GM12878 (cell line): ENCODE measurements at places on chromosomes 4 and X. TPM values are rescaled to one million over a fixed set of nuclear protein-coding genes. Genes with fewer than 3 reads are reported as not detected.

The MAGEA4 gene
- not detected in 2 replicates for polyA plus RNA-seq

The LSM6 gene
- 274 and 293 TPM in 2 replicates for polyA plus RNA-seq

The SPARCL1 gene
- polyA plus RNA-seq = 0.09 TPM in 1 of 2 replicates, not detected in the other

The TDO2 gene
- polyA plus RNA-seq = not detected in 2 replicates

The KLHL4 gene
- 0.03 TPM in 1 of 2 replicates, not detected in the other for polyA plus RNA-seq

The GSX2 gene
- polyA plus RNA-seq = not detected in 2 replicates

The SLITRK4 gene
- polyA plus RNA-seq = 0.42 and 0.72 TPM in 2 replicates

The MRFAP1L1 gene
- 53.6 and 56.4 TPM in 2 replicates for polyA plus RNA-seq

The PRKG2 gene
- polyA plus RNA-seq = not detected in 2 replicates

The TCEAL2 gene
- polyA plus RNA-seq = not detected in 2 replicates

The STBD1 gene
- 0.10 and 0.15 TPM in 2 replicates for polyA plus RNA-seq

The ESX1 gene
- polyA plus RNA-seq = not detected in 2 replicates

The FAM9B gene
- not detected in 2 replicates for polyA plus RNA-seq

The ZCCHC12 gene
- not detected in 2 replicates for polyA plus RNA-seq

GRCh38 chr4:169147191-169147590 lies 123.6 kb downstream of the SH3RF1 start:
- no peak for DNase-seq

DNA sequence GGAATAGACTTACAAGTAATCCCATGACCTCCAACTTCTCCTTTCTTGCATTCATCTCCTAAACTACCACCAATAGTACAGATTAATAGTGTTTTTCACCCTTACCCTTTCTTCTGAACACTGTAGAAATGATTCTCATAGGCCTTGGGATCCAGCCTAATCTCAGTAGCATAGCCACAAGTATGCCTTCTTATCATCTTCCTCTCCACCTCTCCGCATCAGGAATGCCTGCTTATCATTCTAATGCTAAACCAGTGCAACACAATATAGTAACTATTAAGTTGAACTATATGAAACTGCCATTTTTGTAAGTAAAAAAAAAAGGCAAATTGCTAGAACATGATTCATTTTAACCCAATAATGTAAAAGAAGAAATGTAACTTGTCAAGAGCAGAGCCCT lies 79.5 kb upstream of the IL2 start:
- DNase-seq = no peak

- DNase-seq = no peak
Observed at GRCh38 chrX:132216283-132216682, 3.0 kb downstream of the RAP2C start.

DNA sequence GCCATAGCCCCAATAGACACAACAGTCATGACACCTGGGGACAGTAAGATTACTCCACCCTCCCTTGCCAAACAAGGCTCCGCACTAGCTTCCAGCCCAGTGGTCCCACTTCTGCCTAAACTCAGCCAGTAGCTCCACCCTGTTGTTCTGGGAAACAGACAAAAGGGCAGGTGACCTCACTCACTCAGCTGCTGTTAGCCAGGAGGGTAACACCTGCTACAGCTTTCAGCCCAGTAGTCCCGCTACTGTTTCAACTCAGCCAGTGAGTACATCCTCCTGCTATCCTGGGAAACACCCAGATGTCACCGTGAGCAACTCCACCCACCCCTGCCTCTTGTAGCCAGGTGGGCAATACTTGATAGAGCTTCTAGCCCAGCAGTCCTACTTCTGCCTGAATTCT lies 162.7 kb upstream of the CPXCR1 start:
- DNase-seq = no peak

- no peak for DNase-seq
Observed at GRCh38 chr4:27684610-27685011, 824.0 kb downstream of the STIM2 start.

DNA sequence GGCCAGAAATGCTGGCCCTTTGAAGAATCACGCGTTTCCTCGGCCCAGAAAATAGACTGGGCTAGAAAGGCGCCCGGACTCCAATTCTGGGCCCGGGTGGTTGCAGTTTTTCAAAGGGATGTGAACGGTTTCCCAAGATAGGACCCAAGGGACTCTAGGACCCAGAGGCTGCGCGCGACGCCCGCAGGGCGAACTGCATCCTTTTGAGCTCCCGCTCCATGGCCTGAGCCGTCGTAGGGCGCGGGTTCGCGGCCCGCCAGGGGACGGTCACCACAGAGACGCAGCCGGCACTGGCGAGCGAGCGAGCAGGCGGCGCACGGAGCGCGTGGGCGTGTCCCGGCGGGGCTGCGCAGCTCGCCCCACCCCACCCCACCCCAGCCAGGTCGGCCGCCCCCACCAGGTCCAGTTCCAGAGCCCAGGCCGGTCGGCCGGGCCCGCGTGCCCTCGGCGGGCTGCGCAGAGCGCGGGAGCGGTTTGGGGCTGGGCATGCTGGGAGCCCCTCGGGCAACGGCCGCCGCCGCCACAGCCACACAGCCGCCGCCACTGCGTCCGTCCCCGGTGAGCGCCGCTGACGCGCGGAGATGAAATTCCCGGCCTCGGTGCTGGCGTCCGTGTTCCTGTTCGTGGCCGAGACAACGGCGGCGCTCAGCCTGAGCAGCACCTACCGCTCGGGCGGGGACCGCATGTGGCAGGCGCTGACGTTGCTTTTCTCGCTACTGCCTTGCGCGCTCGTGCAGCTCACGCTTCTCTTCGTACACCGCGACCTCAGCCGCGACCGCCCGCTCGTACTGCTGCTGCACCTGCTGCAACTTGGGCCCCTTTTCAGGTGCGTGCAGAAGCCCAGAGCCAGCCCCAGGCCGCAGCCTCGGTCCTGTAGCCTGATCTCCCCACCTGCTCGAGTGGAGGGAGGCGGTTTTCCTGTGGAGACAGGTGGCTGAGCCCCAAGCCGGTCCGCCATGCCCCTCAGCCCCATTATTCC lies at the start of gene XK:
Gene XK (plus strand): TSS at position 411 of the 979 bp plus-strand sequence. CDS start 171 bp downstream, at position 582.
- DNase-seq = no peak

- no peak for DNase-seq
Observed at GRCh38 chr4:101762025-101762424, 28.5 kb upstream of the BANK1 start.

DNA sequence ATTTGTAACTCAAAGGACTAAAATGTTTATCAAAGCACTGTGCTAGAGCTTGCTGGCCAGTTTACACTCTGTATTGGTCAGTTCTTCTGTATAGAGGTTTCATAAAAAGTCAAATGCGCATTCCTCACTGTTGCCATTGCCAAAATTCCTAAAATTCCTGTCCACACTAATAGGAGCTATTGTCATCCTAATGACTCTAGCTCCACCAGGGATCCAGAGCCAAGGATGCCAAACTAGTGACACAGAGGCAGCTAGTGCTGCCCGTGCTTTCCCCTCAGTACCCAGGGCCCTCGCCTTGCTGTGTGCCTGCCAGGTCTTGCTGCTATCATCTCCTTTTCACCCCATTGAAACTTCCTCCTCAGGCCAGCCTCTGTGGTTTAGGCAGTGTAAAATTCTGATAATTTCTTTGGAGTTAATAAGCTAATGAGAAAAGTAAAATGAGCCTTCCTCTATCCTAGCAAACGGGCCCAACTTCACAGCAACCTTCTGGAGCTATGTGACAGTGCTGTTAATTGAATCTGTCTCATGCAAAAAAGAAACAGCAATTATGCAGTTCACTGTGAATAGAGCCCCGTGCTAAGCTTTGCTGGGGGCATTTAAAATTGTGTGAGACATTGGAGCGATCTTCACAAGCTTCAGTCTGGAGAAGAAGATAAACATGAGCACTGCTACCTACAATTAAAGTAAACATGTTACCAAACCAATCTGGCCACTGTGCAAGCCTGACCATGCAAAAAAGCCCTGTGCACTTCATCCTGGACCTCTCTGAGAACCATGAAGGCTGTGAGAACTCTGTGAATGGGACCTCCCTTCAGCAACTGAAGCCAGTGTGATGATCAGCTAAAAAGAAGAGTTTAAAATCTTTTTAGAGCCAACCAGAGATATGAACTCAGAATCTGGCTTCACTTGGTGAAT lies 43.1 kb upstream of the FGF2 start:
- DNase-seq = no peak

- DNase-seq = no peak
Observed at GRCh38 chrX:45454290-45454689, 253.6 kb upstream of the DIPK2B start.

DNA sequence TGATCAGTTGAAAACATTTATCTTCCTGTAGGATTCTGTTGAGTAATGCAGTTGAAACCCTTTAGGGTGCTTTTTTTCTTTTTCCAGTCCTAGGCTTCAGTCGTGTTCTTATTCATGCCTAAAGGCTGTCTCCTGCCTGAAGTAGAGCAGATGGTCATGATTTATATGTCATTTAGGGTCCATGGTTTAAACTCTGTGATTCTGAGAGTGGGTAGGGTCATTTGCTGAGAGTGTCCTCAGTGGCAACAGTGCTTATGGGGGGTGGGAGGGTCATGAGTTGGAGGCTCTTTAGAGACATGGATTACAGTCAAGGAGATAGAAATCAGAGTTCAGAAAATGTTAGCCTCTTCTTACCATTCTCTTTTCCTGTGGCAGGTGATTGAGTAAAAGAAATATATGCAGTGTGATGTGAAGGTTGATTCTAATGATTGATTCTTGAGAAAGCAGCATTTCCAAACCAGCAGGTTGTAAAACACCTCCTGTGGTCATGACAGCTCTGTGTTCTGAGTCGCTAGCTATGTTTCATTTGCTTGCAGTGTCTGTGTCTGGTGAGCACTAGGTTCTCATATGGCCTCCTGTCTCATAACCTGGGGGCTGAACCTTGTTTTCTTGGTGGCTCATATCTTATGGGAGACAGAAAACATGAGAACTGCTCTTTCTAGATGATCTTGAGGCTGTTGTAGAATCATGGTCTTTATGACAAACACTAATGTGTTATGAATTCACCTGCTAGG lies 60.4 kb downstream of the JADE1 start:
- DNase-seq = no peak

- DNase-seq = no peak
Observed at GRCh38 chr4:150683775-150684350, 101.9 kb downstream of the MAB21L2 start.

GRCh38 chr4:140156529-140157171 lies 2.7 kb upstream of the MAML3 start:
- DNase-seq = peak; percentile 24

GRCh38 chr4:101953949-101954348 lies 163.4 kb downstream of the BANK1 start:
- no peak for DNase-seq
